Fibroblast of skin of right quadriceps (primary cell): ENCODE measurements at places on chromosomes 4 and X.
A peak's percentile ranks its signal among the peaks of the same experiment; 100 is the strongest.

DNA sequence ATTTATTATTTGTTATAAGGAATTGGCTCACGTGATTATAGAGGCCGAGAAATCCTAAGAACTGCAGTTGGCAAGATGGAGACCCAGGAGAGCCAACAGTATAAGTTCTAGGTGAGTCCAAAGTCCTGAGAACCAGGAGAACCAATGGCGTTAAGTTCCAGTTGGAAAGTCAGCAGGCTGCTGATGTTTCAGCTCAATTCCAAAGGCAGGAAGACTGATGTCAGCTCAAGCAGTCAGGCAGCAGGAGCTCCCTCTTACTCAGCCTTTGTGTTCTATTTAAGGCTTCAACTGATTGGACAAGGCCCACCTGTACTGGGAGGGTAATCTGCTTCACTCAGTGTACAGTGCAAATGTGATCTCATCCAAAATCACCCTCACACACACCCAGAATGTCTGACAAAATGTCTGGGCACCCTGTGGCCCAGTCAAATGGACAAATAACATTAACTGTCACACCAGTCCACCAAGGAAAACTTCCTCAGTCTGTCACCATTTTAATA is 30.8 kb upstream of the TBL1X start:
- DNase-seq: no peak

- no peak for DNase-seq
Observed at GRCh38 chrX:103092942-103093341, at the start of gene NXF3. NXF3 (minus strand) TSS chrX:103093143; CDS start chrX:103093023, 120 bp downstream.

DNA sequence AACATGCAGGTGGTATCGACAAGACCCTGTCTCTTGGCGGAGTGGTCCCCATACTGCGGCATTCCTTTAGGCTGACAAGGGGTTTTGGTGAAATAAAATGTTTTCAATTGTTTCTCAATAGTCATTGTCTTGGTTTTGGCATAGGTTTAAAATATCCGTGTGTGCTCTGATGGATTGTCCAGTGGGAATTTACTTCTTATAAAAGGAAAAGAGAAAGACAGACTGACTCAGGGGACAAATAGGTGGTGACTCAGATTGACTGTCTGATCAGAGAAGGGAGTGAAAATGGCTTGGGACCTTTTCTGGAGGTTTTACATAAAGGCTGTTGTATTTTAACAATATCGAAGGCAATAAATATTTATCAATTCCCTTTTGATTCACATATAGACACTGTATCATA is 129.8 kb downstream of the SORBS2 start:
- peak; percentile 58 for DNase-seq

DNA sequence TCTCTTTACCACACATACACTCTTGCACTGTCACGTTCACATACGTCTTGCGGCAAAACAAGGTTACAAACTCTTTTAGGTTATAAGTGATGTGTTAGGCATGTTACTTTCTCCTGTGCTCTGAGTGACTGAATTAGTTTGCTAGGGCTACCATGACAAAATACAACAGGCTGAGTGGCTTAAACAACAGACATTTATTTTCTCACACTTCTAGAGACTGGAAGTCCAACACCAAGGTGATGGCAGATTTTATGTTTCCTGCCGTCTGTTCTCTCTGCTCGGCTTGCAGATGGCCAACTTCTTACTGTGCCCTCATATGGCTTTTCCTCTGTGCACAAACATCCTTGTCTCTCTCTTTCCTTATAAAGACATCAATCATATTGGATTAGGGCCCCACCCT is 1224.3 kb upstream of the TENM3 start:
- DNase-seq: no peak

- no peak for DNase-seq
Observed at GRCh38 chrX:152044383-152044782, 69.9 kb upstream of the GABRE start.

GRCh38 chr4:62133101-62133897 is 933.2 kb downstream of the ADGRL3 start:
- DNase-seq: no peak

DNA sequence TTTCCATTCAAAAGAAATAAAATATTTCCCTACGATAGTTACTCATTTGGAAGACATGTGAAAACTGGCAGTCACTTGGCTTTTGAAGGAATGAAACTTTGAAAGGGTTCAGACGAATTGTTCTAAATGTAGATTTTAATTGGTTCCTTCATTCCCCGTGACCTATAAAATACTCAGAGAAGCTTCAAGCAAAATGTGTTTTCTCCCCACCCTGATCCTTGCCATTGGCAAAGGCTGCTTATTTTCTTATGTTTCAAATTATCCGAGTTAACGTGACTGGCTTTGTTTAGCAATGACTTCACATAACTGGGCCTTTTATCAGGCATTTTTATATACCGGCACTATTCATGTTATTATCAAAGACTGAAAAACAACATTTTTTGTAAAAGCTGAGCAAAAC is 204.1 kb upstream of the NEIL3 start:
- peak; percentile 19 for DNase-seq

DNA sequence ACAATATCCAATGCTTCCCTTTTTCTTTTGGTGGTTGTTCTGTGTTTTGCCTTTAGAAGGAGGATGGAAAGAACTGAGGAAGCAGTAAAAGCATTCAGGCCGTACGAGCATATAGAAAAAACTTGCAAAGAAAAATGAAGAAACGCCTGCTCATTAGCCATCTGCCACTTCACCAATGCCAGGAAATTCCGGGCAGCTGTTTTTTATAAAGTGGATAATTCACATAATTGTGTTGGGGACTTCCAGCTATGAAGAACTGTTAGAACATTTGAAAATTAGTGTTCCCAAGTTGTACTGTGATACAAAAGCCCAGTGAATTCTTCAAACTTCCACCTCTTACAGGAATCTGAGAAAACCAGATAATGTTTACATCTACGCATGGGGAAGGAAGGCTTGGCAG is 11.7 kb downstream of the RELL1 start:
- DNase-seq: no peak

GRCh38 chr4:91111556-91111955 is 984.4 kb downstream of the CCSER1 start:
- DNase-seq: no peak

DNA sequence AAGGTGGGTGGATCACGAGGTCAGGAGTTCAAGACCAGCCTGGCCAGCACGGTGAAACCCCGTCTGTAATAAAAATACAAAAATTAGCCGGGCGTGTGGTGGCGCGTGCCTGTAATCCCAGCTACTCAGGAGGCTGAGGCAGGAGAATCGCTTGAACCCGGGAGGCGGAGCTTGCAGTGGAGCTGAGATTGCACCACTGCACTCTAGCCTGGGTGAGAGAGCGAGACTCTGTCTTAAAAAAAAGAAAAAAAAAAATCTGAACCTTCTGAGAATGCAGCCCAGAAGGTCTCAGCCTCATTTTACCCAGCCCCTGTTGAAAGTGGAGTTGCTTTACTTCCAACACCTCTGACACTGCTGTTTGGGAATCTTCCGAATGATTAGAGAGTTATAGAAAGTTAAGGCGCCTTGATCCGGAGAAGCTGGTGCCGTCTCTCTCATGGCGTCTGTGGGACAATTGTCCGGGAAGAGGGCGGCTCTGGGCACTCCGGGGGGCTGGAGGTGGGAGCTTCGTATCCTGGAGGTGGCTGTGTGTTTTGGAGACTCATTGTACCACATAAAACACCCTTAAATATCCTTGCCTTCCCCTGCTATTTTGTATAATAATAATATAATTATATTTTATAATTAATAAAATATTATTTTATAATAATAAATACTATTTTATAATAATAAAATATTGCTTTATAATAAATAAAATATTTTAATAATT is 92.7 kb upstream of the PPP2R3B start:
- DNase-seq: no peak

DNA sequence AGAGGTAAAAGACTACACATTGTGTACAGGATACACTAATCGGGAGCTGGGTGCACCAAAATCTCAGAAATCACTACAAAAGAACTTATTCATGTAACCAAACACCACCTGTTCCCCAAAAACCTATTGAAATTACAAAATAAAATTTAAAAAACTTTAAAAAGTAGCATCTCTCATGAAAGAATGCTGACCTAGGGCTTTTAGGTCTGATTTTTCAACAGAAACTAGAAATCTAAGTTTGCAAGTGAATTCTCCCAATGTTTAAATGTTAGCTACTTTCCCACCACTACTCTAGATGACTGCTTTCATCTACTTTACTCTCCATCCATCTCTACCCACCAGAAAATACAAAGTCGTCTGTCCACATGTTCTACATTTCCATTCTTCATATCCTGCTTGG is 1447.7 kb downstream of the RPA4 start:
- DNase-seq: no peak

- no peak for DNase-seq
Observed at GRCh38 chrX:71144651-71145050, at the start of gene NLGN3. NLGN3 (plus strand) TSS chrX:71144841; CDS start chrX:71147750, 2,909 bp downstream.

GRCh38 chrX:150363561-150364346 is 637 bp downstream of the MAMLD1 start:
- no peak for DNase-seq

DNA sequence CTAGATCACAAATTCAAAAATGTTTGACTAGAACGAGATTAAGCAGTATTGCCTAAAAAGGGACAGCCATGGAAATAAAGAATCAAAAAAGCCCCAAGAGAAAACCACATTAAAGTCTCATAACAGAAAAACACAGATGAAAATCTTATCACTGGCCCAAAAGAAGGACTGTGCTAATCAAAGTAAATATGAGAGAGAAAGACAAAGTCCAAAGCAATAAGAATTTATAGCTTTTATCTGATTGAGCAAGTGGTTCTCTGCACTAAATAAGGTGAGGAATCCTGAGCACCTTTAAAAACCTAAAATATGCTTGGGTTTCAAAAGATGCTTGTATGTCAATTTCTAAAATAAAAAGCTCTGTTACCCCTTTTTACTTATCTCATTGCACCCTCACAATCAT is 409.3 kb downstream of the GASK1B start:
- DNase-seq: no peak

- peak; percentile 70 for DNase-seq
Observed at GRCh38 chr4:169810325-169811323, 52.9 kb upstream of the HPF1 start.

GRCh38 chr4:55668449-55668848 is 32.4 kb upstream of the NMU start:
- no peak for DNase-seq

DNA sequence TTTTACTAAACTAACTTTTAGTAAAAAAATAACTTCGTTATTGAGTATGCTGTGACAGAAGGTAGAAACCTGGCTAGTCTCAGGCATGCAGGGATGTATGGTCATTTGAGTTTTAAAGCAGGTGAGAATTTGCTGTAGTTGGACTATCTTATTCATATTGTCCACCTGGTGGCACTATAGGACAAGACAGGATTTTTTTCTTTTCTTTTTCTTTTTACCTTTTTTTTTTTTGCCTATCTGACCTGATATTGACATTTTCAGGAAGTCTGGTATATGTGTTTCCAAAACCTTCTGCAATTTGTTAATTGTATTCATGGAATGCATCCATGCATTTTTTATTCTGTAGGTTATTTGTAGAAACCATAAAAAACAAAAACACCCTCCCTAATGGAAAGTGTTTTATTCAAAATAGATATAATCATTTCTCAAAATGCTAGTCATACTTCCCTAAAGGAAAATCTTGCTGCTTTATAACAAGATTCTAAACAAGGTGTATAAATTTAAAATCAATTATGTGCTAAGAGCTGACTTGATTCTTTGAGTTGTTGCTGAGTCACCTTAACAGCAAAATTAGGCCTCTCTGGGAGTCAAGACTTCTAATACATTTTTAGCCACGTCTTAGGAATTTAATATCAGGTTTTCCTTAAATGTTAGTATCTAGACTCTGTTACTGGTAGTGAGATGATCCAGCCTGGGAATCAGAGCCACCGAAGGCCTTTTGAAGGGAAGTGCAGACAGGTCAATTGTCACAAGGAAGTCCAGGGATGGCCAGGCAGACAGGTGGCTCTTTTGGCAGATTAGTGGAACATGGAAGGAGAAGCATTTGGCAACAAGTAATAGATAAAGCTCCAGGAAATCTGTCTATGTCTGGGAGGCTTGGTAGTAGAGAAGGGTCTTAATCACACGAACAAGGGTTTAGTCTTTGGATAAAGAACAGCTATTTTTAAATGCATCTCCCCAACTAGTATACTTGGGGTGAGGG is 201.3 kb upstream of the GNPDA2 start:
- DNase-seq: peak; percentile 18

DNA sequence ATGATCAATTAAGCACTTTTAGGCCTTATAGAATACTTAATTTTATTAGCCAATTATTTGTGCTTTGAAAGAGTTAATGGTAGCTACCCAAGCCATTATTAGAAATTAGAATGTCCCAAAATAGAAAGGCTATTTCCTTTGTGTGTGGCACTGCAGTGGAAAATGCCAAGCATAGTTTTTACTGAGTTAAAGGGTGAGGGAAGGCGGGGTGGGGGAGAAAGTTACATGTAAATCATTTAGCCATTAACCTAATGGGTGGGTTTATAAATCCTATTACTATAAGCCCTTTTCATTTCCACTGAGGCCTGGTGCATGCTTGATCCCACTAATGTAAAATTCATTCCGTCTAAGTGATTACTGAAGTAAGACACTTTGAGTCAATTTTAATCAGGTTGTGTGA is 105.8 kb downstream of the POLA1 start:
- no peak for DNase-seq

GRCh38 chr4:182091128-182091527 is 152.1 kb upstream of the TENM3 start:
- no peak for DNase-seq

GRCh38 chrX:23403849-23404248 is 69.2 kb downstream of the PTCHD1 start:
- no peak for DNase-seq

GRCh38 chr4:185796176-185796575 is 15.8 kb downstream of the SORBS2 start:
- no peak for DNase-seq

DNA sequence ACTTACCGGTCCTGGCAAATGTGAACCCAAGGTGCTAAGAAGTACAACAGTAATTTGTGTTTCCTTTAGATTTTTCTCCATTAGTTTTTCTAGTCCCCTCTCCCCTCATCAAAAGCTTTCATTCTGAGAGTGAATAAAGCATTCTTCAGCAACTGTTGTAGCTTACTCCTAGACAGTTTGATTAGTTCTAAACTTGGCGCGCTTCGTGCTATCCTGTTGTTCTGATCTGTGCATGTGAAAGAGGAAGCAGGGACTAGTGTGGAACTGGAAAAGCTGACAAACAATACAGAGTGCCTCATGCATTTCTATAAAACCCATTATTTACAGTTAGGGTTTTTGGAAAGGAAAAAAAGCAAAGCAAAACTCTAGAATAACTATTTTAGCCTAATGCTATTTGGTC is 556.9 kb upstream of the SLIT2 start:
- DNase-seq: no peak

DNA sequence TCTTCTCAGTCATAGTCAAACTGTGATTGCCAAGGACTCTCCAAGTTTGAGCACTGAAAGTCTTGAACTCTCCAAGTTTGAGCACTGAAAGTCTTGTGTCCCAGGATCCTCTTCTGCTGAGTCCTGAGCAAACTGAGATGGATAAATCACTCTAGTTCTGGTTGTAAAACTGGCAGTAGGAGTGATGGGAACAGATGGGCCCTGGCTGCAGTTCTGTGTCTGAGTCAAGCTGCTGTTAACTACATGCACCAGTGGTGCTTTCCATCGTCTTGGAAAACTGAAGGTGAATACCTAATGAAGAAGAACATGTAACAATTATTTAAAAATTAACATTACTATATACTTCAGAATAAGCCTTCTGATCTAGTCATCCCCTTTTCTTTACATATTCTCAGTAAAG is 27.6 kb upstream of the KCNIP4 start:
- no peak for DNase-seq

GRCh38 chr4:11397819-11398610 is 30.7 kb downstream of the HS3ST1 start:
- no peak for DNase-seq
